NCI-H187 (cell line): ENCODE measurements at places on chromosomes 12 and 14.
A peak's percentile ranks its signal among the peaks of the same experiment; 100 is the strongest.

- no peak for DNase-seq
These were observed 50.3 kb downstream of the CIT start for GRCh38 chr12:119826661-119827445.

GRCh38 chr12:112796067-112796466 lies 4.5 kb downstream of the RPH3A start:
- DNase-seq: no peak

- DNase-seq: no peak
These were observed 31.7 kb upstream of the FRMD6 start for GRCh38 chr14:51620056-51620455.

DNA sequence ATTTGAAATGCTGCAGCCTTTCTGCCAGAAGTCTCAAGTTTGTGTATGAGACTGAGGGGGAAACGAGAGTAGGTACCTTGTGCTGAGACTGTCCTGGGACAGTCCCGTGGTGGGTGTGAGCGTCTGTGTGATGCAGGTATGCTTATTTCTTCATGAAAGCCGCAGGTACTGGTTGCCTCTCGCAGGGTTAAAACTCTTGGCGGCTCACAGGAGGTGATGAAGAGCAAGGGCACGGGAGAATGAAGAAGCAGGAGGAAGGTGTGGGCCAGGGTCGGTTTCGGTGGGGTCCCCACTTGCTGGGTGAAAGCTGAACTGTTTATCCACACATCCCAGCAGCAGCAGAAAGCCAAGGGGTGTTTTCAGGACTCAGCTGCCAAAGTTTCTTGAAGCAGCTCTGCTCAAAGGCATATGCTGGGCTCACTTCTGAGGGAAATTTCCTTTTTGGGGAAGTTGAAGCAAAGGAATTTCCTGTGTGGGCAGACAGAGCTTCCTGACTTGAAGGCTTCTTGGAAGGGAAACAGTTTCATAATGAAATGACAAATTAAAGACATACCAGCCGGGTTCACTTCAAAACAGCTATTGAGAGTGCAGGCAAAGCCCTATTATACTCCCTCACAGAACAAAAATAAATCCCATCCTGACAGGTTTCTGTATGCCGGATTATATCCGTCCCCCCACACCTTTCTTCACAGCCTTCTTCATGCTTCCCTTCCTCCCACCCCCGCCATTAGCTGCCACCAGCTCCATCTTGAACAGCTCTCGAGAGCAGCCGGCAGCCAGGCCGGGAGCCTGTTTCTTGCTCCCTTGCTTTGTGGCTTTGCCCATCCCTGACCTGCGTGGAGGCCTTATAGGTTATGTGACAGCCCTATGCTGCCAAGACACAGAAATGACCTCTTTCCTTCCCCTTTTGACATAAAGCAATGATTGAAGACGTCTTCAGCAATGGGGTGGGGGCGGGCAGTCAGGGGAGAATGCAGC lies 116.6 kb downstream of the ETV6 start:
- DNase-seq: no peak

DNA sequence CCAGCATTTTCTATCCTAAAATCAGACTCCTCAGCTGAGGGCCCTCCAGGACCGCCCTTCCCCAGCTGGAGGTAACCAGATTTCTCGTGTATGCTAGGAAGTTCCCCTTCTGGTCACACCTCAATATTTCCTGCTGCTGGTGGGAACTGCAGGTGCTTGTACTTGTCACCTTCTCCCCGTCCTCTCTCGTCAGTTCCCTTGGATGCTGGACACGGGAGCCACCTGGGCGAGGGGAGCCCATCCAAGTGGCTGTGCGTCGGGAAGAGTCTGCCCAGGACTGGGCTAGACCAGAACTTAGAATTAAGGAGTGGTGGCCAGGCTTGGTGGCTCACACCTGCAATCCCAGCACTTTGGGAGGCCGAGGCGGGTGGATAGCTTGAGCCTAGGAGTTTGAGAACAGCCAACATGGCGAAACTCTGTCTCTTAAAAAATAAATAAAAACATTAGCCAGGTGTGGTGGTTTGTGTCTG lies 23.2 kb upstream of the KIF26A start:
- no peak for DNase-seq

DNA sequence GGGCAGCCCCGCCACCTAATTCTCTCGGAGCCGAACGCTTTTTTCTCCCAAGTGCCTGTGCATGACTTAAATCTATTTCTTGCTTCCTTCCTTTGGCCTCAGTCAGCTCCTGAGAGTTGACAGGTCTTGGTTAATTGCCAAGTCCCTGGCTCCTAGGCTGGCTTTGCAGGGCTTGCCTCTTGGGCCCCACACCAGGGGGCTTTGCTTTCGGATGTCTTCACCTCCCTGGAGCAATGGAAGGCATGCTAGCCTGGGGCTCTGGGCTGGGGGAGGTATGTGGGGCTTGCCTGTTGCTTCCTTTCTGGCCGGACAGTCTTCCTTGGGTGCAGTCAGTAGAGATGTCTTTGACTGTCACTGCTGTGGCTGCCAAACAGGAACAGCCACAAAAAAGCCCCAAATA lies 2.2 kb upstream of the KRT80 start:
- DNase-seq: no peak

- no peak for DNase-seq
These were observed 17.5 kb downstream of the GRIP1 start for GRCh38 chr12:66661357-66661756.

- DNase-seq: peak; percentile 51
These were observed 75.2 kb downstream of the PITPNM2 start for GRCh38 chr12:123075646-123076171.
